ENCODE measurements at places on chromosomes 1 and 21.

DNA sequence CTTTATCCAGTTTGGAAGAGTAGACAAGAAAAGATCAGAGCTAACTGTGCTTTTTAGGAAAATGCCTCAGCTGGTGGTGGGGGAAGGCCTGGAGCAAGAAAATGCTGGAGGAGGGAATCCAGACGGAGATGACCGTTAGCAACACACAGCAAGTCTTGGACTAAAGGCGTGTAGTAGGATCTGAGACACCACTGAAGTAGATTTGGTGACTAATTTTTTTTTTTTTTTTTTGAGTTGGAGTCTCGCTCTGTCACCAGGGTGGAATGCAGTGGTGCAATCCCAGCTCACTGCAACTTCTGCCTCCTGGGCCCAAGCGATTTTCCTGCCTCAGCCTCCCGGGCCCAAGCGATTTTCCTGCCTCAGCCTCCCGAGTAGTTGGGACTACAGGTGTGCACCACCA, 41.2 kb downstream of the LPAR3 start:
- no peak for DNase-seq

DNA sequence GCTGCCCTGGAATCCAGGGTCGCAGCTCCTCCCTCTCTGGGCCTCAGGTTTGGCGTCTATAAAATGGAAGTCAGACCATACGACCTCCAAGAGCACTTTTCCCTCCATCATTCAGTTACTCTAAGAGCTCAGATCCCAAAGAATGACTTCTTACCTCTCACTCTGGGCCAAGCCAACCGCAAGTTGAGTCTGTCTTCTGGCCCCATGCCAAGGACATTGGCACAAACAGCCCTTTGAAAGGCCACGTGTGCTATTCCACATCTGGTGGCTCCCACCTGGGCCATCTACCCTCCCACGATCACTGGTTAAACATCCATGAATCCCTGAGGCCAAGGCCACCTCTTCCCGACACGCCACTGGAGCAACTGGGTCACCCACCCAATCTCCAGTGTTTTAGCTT, 12.4 kb downstream of the SLC2A7 start:
- no peak for DNase-seq

GRCh38 chr21:42250422-42251403, 31.8 kb downstream of the ABCG1 start:
- DNase-seq, result no peak

- no peak for DNase-seq
Observed at GRCh38 chr21:45599146-45599581, 44.4 kb upstream of the PCBP3 start.

GRCh38 chr1:21307210-21307609, 16.9 kb upstream of the ECE1 start:
- no peak for DNase-seq

- no peak for DNase-seq
Observed at GRCh38 chr1:212754193-212754592, 37.4 kb downstream of the NSL1 start.

GRCh38 chr1:44047131-44047530, 15.9 kb upstream of the SLC6A9 start:
- no peak for DNase-seq

GRCh38 chr1:198681831-198682759, 43.3 kb downstream of the PTPRC start:
- DNase-seq, result peak; percentile 68

DNA sequence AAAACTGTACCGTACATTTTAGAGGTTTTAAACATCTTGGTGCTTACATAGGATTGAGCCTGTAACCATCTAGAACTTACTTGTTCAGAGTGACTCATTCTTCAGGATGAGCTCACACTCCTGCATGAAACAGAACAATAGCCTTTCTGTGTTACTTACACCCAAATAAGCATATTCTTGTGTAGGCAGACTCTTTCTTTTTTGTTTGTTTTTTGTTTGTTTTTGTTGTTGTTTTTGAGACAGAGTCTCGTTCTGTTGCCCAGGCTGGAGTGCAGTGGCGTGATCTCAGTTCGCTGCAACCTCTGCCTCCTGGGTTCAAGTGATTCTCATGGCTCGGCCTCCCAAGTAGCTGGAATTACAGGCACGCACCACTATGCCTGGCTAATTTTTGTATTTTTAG, 3.8 kb upstream of the CA6 start:
- no peak for DNase-seq

DNA sequence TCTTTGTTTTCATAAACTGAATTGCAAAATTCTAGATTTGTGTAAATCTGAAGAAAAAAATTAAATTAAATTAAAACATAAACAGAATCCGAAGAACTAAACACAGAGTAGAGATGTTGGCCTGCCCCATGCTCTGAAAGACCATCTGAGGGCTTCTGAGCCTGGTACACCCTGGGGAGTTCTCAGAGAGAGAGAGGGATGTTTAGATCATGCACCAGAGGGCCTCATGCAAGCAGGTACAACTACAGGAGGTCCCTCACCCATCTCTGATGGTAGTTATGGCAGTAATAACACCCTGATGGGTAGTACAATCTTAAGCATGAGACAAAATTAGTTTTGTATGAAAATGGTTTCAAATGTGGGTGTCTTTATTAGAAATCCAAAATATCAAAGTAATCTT, 127.7 kb downstream of the TGFB2 start:
- DNase-seq, result no peak

DNA sequence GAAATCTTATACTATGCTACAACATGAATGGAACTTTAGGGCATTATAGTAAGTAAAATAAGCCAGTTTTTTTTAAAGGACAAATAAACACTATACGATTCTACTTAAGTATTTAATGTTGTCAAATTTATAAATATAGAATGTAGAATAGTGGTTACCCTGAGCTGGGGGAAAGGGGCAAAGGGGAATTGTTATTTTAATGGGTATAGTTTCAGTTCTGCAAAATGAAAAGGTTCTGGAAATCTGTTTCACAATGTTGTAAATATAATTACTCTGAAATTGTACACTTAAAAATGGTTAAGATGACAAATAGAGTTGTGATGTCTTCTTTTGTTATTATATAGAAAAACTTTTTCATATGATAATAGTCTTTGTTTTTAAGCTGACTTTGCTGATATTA, 366.3 kb downstream of the MRPL39 start:
- no peak for DNase-seq

- no peak for DNase-seq
Observed at GRCh38 chr21:18350216-18350615, 53.4 kb downstream of the TMPRSS15 start.

- DNase-seq, result no peak
Observed at GRCh38 chr1:228884196-228884595, 148.9 kb downstream of the RHOU start.

DNA sequence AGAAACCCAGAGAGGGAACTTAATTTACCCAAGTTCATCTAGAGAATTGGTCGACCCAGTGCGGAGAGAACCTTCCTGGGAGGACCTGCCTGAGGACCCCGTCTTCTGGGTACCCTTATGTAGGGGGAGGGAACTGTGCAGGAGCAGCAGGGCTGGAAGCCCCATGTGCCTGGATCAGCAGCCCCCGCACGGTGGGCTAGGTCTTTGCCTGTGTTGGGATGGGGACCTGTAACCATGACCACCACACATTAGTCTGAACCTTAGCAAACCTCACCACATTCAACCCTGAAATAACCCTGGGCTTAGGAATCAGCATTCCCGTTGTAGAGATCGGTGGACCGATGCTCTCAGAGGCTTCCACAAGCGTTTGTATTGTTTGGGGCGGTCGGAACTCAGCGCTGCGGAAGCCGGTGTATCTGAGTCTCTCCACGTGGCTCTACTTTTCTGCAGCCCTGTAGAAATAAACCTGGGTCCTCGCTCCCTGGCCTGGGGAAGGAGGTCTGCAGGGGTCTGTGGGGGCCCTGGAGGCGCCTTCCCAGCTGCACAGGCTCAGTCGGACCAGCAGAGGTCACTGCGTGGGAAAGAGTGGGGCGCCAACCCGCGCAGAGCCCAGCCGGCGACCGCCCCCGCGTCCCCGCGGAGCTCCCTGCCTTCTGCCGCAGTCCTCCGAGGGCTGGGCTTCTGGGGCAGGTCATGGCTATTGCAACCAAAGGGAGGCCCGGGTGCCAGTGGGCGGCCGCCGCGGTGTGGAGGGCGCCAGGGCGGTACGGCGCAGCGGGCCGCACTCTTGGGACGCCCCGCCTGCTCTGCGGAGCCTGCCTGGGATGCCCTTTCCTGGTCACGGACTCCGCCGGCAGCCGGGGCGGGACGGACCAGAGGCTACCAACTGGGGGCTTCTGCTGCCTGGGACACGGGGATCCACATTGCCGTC, 36.2 kb upstream of the KCNA10 start:
- DNase-seq, result peak; percentile 43

- DNase-seq, result no peak
Observed at GRCh38 chr1:114594046-114594445, 12.6 kb upstream of the BCAS2 start.

DNA sequence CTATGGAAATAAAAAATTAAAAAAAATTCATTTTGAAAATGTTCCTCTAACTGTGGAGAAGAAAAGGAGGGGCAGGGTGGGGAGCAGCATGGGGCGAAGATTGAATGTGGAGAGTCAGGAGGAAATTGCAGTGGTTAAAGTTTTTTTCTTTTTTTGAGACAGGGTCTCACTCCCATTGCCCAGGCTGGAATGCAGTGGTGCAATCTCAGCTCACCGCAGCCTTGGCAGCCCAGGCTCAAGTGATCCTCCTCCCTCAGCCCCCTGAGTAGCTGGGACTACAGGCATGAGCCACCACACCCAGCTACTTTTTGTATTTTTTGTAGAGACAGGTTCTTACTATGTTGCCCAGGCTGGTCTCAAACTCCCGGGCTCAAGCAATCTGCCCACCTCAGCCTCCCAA, 67.6 kb downstream of the ADSS2 start:
- DNase-seq, result no peak

GRCh38 chr1:38062361-38063288, 16.0 kb upstream of the POU3F1 start:
- no peak for DNase-seq

DNA sequence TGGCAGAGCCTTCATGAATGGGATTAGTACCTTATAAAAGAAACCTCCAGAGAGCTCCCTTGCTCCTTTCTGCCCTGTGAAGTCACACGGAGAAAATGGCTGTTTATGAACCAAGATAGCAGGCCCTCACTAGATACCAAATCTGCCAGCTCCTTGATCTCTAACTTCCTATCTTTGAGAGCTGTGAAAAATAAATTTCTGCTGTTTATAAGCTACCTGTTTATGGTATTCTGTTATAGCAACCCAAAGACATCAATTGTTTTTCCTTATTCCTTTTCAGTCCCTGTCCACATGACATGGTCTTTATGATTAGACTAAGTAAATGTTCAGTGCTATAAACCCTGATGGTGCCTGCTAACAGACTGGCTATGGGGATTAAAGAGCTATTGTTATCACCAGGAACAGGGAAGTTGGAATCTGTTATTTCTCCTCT, 9.7 kb upstream of the STIL start:
- DNase-seq, result no peak

- no peak for DNase-seq
Observed at GRCh38 chr21:42439284-42440186, 35.8 kb downstream of the UBASH3A start.

All from activated CD4-positive, alpha-beta T cell treated with anti-CD3 and anti-CD28 coated beads for 1 hour (primary cell).